T-helper 2 cell (primary cell): ENCODE measurements at places on chromosomes 13 and 19.

- DNase-seq = no peak
Measured at GRCh38 chr13:112938680-112939079, 30.3 kb upstream of the MCF2L start.

DNA sequence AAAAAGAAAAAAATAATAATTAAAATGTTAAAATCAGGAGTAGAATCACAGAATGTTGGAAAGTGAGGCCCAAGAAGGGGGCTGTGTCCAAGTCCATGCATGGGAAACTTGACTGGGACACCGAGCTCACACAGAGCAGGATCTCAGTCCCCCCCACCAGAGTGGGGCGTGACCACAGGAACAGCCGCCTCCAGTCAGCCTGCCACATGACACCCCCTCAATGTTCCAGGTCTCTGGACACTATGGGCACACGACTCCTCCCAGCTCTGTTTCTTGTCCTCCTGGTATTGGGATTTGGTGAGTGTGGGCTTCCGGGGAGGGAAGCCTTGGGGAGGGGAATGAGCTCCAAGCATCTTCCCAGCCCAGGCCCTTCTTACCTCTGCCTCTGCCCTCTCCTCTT, 2.4 kb downstream of the APOC2 start:
- no peak for DNase-seq

- no peak for DNase-seq
Measured at GRCh38 chr13:19795956-19796355, 13.2 kb upstream of the PSPC1 start.

DNA sequence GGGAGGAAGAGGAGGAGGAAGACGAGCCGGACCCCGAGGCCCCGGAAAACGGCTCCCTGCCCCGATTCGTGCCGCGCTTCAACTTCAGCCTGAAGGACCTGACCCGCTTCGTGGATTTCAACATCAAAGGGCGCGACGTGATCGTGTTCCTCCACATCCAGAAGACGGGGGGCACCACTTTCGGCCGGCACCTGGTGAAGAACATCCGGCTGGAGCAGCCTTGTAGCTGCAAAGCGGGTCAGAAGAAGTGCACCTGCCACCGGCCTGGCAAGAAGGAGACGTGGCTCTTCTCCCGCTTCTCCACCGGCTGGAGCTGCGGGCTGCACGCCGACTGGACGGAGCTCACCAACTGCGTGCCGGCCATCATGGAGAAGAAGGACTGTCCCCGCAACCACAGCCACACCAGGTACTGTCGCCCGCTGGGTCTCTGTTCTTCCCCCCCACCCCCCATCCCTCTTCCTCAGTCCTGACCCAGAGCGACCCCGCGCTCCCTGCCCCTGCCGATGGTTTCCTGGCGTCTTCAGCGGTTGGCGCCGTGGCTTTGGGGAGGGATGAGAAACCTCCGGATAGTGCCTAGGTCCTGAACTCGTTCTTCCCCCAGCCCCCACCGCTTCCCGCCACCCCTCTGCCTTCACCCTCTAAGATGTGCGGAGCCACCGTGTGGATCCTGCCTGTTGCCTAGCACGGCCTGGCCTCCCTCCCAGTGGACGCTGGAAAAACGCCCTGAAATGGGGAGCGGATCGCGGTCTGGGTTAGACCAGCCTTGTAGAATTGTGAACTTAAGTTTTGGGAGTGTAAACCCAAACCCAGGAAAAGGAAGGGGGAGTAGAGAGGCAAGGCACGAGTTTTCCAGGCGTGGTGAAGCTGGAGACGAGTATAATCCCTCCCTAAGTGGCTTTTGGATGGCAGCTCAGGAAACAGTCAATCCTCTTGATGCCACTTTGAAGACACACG, 1.5 kb downstream of the HS6ST3 start:
- DNase-seq = no peak
